ENCODE measurements at places on chromosomes 6 and 20.

DNA sequence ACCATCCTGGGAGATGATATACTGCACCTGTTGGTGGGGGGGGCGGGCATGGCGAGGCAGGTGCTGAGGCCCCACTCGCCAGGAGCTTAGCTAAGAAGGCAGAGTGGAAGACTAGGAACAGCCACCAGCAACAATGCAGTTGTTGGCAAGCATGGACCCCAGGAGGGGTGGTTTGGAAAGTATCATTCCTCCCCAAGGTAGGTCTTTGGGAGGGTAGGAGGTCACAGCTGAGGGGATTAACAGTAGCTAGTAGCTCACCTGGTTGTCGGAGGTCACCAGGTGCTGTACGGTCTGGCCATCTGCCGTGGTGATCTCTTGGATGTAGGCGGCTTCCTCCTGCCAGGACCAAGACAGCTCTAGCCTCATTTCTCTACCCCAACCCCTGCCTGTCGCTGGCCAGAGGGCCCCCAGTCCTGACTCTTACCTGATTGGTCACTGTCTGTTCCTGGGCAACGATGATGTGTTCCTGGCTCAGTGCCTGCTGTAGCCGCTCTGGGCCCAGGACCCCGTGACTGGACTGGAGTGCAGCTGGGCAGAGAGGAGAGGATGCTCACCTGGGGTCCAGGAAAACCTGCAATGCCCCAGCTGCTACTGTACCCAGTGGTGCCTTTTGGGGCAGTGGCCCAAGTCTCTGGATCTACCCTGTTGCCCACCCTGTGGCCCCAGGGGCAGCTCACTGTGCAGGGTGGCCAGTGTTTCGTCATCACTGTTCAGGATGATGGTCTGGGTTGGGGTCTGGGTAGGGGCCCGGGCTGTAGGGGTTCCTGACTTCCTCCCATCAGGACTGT, 15.3 kb downstream of the PCIF1 start:
- no peak for DNase-seq

DNA sequence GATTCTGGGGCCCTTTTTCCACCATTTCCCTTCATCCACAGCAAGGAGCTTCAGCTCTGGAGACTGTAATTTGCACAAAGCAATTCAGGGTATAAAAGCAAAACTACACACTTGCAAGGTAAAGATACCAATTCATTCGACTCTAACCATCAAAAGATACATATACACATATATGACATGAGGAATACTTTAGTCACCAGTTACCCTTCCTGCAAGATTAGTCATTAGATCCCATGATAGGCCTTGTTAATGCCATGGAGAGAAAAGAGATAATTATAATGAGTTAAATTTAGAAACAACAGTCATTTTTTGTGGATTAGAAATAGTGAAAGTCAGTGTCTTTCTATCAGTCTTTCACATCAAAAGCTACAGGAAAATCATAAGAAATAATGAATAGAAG, 204.2 kb downstream of the KCNQ5 start:
- no peak for DNase-seq

DNA sequence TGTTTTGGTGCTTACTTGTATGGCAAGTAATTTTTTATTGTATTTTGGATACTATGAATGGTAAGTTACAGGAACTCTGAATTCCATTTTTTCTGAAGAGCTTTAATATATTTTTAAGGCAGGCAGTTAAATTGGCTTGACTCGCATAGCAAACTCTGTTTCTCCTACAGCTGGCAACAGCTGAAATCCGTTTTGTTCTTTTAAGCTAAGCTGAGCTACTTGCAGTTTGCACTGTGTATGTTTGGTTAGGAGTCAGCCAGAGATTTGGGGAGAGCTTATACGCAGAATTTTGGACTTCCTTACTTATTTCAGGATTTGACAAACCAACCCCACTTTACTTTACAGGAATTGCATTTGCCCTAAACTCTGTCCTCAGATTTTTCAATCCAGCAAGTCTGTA, 179.1 kb downstream of the COL19A1 start:
- no peak for DNase-seq

GRCh38 chr20:57584768-57585461, 24.0 kb downstream of the PCK1 start:
- DNase-seq = no peak

DNA sequence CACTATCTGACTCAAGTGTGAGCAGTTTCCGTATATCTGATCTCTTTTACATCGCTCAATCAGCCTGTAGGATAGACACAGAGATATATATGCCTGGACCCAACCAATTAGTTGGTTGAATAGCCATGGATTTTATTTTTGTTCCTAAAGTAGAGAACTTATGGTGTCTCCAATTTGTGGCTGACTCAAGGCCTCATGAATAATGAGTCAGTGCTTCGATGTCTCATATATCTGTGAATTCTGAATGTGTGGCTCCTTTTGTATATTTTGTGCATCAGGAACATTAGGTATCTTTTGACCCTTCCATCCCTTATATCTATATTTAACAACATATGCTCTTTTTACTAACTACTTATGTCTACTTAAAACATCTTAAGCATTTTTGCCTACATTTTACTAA, 64.5 kb downstream of the OR2B2 start:
- DNase-seq = no peak

- no peak for DNase-seq
Measured at GRCh38 chr6:136464874-136465273, 85.3 kb downstream of the MAP7 start.

DNA sequence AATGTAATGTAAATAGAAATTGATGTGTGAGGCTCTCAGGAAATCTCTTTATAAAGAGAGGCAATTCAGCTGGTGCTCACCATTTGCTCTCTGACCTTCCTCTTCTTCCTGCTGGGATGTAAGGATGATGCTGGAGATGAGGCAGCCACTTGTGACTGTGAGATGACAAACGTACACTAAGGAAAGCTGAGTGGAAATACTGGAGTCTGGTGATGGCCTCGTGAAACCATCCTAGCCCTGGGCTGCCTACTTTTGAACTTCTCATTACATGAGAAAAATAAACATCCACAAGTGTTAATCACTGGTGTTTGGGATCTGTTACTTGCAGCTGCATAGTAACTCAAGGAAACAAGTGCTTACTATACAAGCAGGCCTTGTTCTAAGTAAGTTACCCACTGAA, 114.9 kb upstream of the NHSL1 start:
- no peak for DNase-seq

GRCh38 chr20:57553376-57554018, 7.4 kb upstream of the PCK1 start:
- DNase-seq = no peak

DNA sequence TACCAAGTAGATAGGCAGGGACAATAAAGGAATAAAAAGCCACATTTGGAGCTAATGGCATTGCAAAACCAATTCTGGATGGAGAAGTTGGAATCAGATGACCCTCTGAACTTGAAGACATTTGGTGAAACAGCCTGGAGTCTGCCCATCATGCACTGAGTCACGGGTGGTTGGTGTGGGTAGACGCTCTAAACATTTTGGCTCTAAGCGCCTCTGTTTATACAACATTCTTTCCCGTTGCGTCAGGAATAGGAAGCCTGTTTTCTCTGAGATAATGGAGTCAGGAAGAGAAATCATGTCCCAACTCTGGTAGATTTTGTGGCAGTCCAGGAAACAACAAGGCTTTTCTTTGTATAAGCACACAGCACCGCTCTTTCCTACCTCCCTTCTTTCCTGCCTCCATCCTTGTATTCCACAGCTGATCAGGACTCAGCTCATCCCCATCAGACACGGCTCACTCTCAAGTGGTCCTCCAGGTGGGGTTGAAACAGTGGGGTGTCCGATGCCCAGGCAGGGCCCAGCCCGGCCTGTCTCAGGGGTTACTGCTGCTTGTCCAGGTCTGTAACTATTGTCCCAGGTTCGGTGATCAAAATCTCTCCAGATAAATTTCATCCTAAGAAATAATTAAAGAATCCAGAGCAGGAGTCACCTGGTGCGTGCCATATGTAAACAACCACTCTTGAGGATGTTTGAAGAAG, 12.1 kb upstream of the RAMACL start:
- DNase-seq = peak; percentile 81

DNA sequence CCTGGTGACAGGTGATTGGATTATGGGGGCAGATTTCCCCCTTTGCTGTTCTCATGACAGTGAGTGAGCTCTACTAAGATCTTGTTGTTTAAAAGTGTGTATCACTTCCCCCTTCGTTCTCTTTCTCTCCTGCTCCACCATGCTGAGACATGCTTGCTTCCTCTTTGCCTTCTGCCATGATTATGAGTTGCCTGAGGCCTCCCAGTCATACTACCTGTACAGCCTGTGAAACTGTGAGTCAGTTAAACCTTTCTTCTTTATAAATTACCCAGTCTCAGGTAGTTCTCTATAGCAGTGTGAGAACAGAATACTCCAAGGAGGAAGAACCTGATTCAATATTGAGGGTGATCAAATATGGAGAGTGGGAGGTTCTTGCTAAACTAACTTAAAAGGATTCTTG, 724.9 kb downstream of the DOK5 start:
- DNase-seq = no peak

DNA sequence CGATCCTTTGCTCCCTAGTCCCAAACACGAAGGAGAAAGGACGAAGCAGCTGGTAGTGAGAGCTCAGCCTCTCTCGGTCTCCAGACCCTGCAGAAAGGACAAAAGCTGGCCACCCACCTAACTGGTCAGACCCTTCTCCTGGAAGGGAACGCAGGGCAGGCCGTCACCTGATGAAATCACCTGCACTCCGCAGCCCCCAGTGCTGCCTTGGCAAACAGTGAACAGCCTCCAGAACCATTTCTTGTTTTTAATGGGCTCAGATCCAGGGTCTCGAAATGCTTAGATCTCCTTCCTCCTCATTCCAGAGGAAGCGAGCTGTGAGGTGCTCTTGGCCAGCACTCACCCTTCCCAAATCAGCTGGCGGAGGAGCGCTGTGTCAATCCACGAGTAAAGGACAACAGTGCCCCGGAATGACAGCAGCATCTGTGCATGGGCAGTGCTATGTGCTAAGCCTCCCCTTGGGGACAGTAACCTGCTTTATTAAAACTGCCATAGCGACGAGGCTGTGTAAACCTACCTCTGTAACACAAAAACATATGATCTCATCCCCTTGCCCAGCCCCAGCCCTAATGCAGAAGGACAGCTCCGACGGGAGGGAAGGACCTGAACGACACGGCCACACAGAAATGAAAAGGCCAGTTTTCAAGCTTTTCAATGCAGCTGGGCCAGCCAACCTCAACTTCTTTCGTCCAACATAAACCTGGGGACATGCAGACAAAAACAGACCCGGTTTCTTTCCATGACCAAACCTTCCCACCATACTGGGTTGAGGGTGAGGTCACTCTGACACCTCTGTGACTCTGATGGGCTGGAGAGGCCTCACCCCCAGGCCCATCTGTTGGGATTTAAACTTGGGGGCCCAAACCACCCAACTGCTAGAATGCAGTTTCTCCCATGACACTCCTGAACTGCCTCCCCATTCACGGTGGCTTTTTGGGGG, 43.3 kb downstream of the SULF2 start:
- no peak for DNase-seq

DNA sequence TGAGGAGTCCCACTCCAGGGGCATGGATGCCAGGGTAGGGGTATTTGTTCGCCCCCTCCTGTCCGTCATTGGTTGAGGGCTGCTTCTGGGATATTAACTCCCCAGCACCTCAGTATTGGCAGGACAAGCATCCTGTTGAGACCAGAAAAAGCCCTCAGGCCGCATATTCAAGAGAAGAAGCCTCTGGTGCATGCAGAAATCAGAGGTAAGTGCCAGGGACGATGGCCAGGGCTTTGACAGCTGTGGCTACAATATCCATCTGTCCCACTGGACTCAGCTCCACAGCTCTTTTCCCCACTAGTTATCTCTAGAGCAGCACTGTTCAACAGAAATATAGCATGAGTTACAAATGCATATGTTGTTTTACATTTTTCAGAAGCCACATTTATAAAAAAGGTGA, 651.3 kb downstream of the KIF16B start:
- DNase-seq = no peak

DNA sequence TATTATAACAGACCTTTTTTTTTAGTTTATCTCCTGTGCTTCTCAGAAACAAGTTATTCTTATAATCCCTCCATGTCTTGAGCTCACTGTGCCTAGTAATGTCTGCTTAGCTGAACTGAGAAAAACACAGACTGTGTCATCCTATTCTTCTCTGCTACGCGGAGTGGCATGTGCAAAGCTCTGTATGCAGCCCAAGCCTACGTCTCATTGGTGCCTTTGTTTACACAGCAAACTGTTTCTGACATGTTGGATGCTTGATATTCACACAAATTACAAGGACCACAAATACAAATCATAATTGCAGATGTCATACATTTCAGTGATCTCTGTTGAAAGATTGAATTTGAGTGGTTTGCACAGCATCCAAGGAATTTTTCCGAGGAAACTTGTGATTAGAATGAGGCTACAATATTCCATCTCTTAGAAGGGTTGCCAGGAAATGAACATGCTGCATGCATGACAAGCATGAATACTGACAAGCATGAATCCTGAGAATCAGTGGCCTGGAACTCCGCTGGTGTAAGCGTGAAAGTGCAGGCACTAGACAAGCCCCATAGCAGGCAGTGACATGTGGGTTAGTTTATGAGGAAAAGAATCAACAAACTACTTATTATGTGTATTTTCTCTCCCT, 128.4 kb upstream of the SGK1 start:
- DNase-seq = peak; percentile 48

- peak; percentile 12 for DNase-seq
Measured at GRCh38 chr20:39019805-39020325, 57.7 kb downstream of the DHX35 start.

- no peak for DNase-seq
Measured at GRCh38 chr20:63966944-63967322, 2.8 kb downstream of the ZNF512B start.

DNA sequence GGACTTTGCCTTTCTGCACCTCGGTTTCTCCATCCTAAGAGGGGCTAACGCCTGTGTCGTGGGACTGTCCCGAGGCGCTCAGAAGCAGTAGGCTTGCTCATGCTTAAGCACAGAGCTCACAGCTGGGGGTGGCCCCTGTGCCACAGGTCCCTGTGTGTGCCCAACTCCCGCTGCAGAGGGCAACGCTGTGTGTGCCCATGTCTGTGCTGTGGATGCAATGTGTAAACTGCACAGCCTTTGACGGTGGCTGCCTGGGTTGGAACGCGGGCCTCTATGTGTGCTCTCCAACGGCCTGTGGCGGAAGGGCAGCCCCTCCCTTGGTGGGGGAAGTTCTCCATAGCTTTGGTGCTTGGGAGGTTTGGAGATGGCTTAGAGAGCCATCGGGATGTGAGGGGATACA, 10.7 kb upstream of the GATA5 start:
- DNase-seq = no peak

DNA sequence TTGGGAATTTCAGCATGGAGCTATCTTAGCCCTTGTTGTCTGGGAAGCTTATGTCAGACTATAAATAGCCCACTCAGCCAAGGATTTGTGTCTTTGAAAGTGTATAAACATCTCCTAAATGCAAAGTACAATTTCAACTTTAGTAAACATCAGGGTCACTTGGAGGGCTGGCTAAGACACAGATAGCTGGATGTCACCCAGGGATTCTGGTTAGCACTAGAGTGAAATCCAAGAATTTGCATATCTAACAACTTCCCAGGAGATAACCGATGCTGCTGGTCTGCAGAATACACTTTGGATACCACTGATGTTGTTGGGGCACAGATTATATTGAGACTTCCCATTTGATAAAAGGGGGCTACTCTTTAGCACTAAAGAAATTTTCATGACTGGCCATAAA, 130.9 kb downstream of the PAX1 start:
- no peak for DNase-seq

- no peak for DNase-seq
Measured at GRCh38 chr6:127110712-127111111, 7.8 kb upstream of the RSPO3 start.

GRCh38 chr6:44128020-44128917, 915 bp downstream of the TMEM63B start:
- DNase-seq = no peak

- no peak for DNase-seq
Measured at GRCh38 chr6:163415620-163416556, 1.4 kb downstream of the QKI start.

- DNase-seq = no peak
Measured at GRCh38 chr20:12575352-12576095, 433.2 kb upstream of the SPTLC3 start.
